ENCODE measurements at places on chromosomes 11 and 22. TPM values are rescaled to one million over a fixed set of nuclear protein-coding genes. Genes with fewer than 3 reads are reported as not detected.

Gene SNAP29
- total RNA-seq = 4.3 TPM

Gene MMP13
- not detected for total RNA-seq

Gene LRRC74B
- total RNA-seq = not detected

Gene ANO3
- total RNA-seq = not detected

Gene NCF4
- not detected for total RNA-seq

Gene BARX2
- total RNA-seq = not detected

Gene SLC1A2
- total RNA-seq = 1.0 TPM

Gene CRELD2
- total RNA-seq = 22.8 TPM

Gene LDHAL6A
- not detected for total RNA-seq

Gene PHOX2A
- 2.8 TPM for total RNA-seq

Gene CARD10
- 16.5 TPM for total RNA-seq

Gene CHST1
- total RNA-seq = 0.87 TPM

Gene C11orf16
- not detected for total RNA-seq

Gene NFAM1
- total RNA-seq = 0.48 TPM

Gene CCDC116
- total RNA-seq = 0.48 TPM

Gene ARRB1
- total RNA-seq = 110 TPM

Gene SAA4
- total RNA-seq = not detected

Gene KRTAP5-2
- total RNA-seq = not detected

Gene LGR4
- 77.6 TPM for total RNA-seq

Gene MS4A14
- total RNA-seq = not detected

Gene IFITM10
- 0.74 TPM for total RNA-seq

Gene FTH1
- total RNA-seq = 463 TPM

Gene BIK
- total RNA-seq = 2.1 TPM

Gene VWCE
- 0.85 TPM for total RNA-seq

Gene SCN3B
- 0.14 TPM for total RNA-seq

Gene MCM5
- 266 TPM for total RNA-seq

Gene NLRP6
- 0.26 TPM for total RNA-seq

Gene KCNJ1
- 0.07 TPM for total RNA-seq

Gene SIK3
- total RNA-seq = 14.4 TPM

Gene FBLN1
- total RNA-seq = 132 TPM

Gene GGTLC3
- total RNA-seq = not detected

Gene OR10A2
- total RNA-seq = not detected

Gene OR6T1
- total RNA-seq = not detected

Gene SLC43A1
- 30.7 TPM for total RNA-seq

Gene APOL2
- 18.0 TPM for total RNA-seq

Gene BATF2
- total RNA-seq = 0.55 TPM

Gene TESMIN
- total RNA-seq = 63.7 TPM

Gene SCO2
- total RNA-seq = not detected

Gene HIC2
- total RNA-seq = 40.5 TPM

Gene BCO2
- total RNA-seq = 1.5 TPM

Gene C11orf87
- not detected for total RNA-seq

Gene NXPE4
- not detected for total RNA-seq

Gene MTMR3
- total RNA-seq = 16.7 TPM

Gene TNRC6B
- total RNA-seq = 13.0 TPM

Gene TYR
- total RNA-seq = not detected
